Activated T-cell treated with anti-CD3 and anti-CD28 coated beads for 4 hours (primary cell): ENCODE measurements at places on chromosomes 7 and 10.

DNA sequence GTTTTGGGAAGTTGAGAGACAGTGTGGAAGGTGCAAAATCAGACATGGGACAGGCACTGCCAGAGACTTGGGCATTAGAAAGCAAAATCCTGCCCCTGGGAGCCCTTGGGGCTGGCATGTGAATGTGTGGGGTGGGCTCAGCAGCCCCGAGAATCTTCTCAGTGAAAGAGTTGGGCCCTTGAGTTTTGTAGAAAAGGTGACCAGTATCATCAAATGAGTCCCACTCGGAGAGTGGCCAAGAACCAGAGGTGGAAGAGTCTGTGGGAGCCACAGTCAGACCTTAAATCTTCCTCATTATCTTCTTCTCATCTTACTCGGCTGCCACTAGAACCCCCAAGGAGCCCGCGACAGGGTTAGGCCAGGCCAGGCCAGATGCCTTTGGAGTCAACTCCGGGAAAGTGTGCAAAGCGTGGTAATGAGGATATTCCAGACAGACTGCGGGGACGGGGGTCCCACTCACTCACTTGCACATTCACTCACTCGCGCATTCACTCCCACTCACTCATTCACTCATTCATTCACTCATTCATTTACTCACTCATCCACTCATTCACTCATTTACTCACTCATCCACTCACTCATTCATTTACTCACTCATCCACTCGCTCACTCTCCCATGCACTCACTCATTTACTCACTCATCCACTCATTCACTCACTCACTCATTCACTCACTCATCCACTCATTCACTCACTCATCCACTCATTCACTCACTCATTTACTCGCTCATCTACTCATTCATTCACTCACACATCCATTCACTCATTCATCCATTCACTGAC is 74.9 kb downstream of the CARD11 start:
- no peak for DNase-seq

- DNase-seq = no peak
Measured at GRCh38 chr10:33720161-33720560, 385.7 kb upstream of the NRP1 start.

DNA sequence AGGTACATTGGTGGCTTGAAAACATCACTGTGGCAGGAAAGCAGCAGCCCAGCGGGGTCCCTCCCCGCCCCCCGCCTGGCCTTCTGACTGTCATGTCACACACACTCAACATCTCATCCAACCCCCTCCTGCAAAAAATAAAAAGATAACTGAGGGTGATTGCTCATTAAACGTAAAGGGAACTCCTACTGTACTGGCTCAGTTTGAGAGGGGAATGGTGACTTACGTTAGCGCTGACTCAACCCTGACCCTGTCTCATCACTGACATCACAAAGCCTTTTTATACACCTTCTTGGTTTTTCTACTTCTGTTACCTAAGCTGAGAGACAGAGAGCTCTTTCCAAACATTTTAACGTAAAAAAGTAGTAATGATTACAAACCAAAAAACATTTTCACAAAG is 48.8 kb downstream of the ADARB2 start:
- no peak for DNase-seq

GRCh38 chr7:113519472-113519871 is 399.3 kb downstream of the PPP1R3A start:
- DNase-seq = no peak

GRCh38 chr10:79249186-79250121 is 97.8 kb upstream of the PPIF start:
- no peak for DNase-seq

- DNase-seq = no peak
Measured at GRCh38 chr7:89837515-89837914, 316.8 kb upstream of the STEAP1 start.

DNA sequence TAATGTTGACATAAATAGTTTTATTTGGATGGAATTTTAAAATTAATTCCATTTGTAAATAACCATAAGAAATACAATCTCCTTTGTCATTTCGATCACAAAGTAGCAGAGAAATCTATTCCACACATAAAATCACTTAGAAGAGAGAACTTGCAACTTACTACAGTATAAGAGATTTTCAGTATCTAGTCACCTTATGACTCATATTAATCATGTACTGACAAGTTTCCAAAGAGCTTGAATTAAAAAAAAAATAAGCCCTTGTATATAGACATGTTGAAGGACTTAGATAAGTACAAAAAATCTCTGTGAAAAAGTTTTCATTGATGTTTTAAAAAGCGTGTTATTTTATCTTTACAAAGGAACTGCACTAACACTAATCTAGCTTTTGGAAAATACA is 207.1 kb upstream of the ETV1 start:
- no peak for DNase-seq

DNA sequence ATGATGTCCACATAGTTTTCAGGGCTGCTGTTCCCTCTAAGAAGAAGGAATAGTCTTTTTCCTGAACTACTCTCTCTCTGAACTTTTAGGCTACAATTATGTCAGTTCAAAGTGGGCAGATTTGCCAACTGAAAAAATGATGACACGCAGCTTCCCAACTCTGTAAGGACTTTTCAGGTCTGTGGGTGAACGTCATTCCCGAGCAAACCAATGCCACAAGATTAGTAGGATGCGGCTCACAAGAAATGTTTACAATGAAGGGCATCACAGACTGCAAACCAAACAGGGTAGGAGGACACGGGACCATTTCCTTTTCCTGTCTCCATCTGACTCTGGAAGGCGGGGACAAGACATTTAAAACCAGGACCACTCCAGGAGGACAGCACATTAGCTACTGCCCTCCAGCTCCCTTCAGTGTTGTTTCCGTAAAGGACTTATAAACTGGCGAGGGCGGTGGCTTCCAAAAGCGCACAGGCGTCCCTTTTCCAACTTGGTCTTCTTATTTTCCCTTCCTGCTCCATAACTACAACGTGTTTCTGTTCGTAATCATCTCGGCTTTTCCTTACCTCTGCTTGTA is 539 bp upstream of the MKLN1 start:
- DNase-seq = no peak

GRCh38 chr7:5776894-5777660 is 4.4 kb downstream of the RNF216 start:
- no peak for DNase-seq

DNA sequence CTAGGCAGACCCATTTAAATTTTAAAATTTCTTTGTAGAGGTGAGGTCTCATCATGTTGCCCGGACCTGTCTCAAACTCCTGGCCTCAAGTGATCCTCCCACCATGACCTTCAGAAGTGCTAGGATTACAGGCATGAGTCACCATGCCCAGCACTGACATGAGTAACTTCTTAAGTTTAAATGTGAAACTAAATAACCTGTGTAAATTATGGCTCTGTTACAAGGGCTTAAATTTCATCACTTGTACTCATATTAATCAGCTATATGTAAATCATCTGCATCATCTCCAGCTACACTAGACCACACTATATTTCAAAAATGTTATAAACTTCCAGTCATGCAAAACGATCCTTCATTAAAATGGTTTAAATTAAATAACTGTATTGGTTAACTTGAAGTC is 56.1 kb downstream of the ATAD1 start:
- DNase-seq = no peak

DNA sequence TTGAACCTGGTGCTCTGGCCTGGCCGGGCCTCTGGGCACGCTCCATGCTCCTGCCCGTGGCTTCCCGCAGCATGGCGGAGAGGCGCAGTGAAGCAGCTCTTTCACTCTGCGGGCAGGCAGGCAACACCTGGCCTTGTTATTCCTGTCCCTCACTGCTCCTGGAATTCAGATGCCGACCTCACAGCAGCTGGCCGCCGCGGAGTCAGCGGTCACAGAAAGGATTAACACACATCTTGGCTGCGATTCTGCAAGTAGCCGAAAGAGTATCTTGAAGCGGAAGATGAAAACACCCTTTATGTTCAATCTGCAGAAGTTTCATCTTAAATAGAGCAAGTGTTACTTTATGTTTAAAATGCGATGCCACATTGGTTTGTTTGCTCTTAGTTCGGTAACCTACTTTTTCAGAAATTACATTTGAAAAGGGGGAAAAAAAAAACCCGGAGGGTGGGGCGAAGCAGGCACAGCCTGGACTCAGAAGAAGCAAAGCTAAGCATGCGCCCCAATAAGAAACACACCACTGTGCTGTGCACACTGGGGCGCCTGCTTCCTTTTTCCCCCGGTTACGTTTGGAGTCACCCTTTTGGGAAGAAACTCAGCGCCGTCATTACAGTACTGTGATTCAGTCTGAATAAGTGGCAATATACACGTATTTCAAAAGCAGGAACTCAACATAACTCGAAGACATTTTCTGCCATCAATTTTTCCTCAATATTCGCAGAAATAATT is 42.3 kb downstream of the BRI3 start:
- no peak for DNase-seq

DNA sequence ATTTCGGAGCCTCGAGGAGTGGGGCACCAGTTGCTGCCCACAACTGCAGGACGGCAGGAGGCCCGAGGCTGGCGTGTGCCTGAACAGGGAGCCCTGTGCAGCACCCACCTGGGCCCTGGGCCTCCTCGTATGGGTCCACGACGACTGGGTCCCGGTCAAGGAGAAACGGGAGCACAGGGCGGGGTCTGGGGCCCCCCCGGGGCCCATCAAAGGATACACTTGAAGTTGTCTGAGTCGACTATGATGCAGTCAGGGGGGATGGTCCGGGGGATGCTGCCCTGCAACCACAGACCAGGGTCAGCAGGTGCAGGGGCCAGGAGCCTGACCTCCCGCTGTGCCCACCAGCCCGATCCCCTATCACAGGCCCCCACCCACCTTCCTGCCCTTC is 28.5 kb upstream of the NKX6-2 start:
- no peak for DNase-seq

GRCh38 chr10:67433276-67433675 is 262.7 kb downstream of the CTNNA3 start:
- no peak for DNase-seq

DNA sequence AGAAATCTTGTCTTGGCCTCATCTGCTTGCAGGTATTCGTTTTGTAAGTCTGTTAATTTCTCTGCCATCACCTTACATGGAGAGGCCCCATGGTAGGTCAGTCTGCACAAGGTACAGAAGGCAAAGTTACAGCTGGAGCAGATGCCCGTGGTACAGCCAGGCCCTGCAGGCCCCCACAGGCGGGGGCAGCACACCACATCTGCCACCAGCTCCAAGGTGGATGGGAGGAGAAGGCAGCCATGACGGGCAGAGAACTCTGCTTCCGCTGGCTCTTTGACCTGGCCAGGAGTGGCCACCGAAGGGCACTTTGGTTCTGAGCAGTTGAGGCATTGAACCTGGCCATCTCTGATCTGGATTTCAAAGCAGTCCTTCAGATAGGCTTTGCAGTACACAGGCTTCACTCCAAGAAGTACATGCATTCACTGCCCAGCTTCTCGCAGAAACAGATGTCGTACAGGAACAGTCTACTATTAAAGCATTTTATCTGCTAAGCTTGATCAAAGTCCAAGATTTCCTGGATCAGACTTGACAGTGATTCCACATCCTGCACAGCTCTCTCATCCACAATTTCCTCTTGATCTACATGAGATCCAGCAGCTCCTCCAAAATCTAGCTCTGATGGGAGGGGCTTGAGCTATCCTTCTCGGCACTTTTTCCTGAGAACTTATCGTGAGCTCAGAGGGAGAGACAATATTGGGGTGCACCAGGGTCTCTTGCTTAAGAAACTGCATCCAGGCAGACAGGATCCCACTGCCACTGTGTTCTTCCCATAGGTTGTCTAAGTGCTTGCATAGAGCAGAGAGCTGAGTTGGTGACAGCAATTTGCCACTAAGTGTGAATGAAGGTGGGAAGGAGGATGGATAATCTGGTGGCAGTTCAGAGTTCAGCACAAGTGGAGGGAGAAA is 120.7 kb downstream of the TRRAP start:
- no peak for DNase-seq

- DNase-seq = no peak
Measured at GRCh38 chr10:45440511-45441062, 66.6 kb downstream of the ALOX5 start.

DNA sequence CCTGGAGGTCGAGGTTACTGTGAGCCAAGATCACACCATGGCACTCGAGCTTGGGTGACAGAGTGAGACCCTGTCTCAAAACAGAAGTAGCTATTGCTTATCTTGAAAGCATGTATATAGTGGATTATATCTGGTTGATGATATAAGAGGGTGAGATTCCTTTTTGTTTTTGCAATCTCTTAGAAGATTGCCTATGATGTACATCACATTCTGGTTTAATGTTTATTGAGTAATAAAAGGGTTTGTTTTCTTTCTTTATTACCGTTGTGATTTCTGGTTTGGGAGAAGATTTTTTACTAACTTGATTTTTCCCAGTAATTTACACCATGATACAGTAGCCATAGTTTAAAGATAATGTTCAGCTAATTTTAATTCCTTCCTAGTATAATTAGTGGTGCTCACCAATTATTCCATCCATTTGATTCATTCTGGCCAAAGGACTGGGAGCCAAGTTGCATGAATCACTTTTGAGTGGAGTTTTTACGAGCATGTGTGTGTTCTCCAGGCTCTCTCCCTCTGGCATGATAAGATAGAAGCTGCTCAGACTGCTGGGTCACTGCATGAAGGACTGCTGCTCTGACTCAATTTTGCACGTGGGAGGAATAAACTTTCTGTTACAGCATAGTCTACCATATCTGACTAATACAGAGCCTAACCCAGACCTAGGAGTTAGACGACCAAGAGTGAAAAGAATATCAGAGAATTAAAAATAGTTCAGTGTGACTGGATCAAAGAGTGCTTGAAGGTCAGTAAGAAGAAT is 13.5 kb upstream of the TSPAN13 start:
- DNase-seq = no peak

GRCh38 chr7:74455928-74456327 is 2.2 kb downstream of the GTF2IRD1 start:
- DNase-seq = no peak

DNA sequence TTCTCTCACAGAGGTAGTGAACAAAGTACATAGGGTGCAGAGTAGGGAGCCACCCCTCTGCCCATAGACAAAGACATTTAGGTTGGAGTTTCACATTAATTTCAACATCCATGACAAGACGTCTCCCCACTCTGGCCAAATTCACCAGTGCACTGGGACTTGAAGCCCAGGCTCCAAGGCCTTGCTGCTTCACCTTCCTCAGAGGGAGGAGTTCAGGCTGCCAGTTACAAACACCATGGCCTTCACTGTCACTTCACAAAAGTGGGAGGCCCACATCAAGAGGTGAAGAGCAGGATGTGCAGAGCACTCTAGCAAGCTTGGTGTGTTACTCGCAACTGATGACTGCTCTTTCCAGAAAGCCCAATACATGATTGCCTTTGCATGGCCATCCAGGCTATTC is 15.8 kb upstream of the ARHGAP22 start:
- DNase-seq = no peak

- no peak for DNase-seq
Measured at GRCh38 chr10:13719425-13719824, 132.7 kb downstream of the PRPF18 start.

GRCh38 chr10:88076027-88076880 is 212.8 kb downstream of the PTEN start:
- no peak for DNase-seq

GRCh38 chr7:149229526-149229925 is 9.9 kb upstream of the ZNF212 start:
- DNase-seq = no peak

- no peak for DNase-seq
Measured at GRCh38 chr7:30146127-30146612, 11.4 kb downstream of the MTURN start.

- DNase-seq = no peak
Measured at GRCh38 chr7:33841705-33842129, 63.6 kb upstream of the BMPER start.

- DNase-seq = no peak
Measured at GRCh38 chr7:45654341-45654740, 80.2 kb downstream of the ADCY1 start.

GRCh38 chr10:49365675-49366415 is 30.0 kb downstream of the DRGX start:
- no peak for DNase-seq

- no peak for DNase-seq
Measured at GRCh38 chr7:45244981-45245380, 87.4 kb downstream of the RAMP3 start.
